ACHN (cell line): ENCODE measurements at places on chromosomes 12 and 14.

DNA sequence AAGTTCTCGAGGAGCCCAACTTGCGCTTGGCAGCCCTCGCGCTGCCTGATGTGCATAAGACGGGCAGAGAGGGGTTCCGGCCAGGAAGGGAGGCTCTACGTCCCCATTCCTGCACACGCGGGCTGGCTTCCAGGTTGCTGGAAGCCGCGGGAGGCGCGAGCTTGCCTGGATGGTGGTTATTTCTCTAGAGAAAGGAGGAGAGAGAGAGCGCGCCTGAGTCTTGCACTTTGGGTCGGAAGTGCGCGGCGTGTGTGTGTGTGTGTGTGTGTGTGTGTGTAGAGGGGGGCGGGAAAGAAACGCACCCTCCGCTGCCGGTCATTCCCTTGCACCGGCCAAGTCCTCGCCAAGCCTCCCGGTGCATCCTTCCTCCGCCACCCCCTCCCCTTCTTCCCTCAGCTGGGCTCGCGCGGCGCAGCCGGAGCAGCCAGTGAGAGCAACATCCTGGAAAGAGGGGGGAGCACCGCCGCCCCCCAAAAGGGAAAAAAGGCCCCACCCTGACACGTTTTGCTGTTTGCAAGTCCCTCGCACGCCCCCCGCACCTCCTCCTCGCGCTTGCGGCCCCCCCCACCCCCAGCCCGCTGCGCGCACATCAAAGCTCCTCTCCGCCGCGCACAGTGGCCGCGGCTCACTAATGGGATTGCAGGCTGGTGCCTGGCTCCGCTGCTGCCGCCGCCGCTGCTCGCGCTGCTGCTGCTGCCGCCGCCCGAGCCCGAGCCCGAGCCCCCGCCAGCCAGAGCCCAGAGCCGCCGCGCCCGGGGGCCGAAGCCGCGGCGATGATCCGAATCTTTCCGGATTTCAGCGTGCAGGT lies 4.4 kb upstream of the NPAS3 start:
- DNase-seq: no peak

DNA sequence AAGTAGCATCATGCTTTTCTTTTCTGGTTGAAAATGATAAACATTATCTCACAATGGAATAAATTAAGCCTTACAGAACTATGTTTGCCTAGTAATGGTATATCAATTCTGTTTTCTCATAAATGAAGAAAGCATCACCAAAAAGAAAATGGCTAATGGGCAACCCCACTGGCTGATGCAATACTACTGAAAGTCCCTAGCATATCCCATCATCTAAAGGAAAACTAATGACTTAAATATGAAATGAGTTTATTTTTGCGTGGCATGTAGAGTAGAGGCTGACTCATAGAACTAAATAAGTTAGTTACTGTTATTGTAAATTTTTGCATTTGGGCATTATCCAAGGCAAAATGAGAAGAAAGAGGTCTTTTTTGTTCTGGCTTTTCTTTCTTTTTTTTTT lies 1156.3 kb upstream of the SEL1L start:
- DNase-seq: no peak

DNA sequence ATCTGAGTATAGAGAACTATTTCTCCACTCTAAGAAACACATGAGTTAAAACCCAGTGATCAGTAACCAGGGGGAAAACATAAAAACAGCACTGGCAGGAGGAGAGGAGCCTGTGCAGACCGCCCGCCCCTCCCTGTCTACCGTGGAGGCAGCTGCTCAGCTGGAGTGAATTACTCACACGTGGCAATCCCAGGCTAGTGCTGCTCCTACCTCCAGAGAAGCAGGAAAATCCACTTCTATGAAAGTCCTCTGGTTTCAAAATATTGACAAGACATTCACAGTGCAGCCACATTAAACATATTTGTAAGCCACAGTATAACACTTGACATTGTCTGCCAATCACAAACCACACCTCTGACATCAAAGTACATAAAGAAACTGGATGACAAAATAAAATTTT lies 16.7 kb downstream of the TMEM132D start:
- DNase-seq: no peak

DNA sequence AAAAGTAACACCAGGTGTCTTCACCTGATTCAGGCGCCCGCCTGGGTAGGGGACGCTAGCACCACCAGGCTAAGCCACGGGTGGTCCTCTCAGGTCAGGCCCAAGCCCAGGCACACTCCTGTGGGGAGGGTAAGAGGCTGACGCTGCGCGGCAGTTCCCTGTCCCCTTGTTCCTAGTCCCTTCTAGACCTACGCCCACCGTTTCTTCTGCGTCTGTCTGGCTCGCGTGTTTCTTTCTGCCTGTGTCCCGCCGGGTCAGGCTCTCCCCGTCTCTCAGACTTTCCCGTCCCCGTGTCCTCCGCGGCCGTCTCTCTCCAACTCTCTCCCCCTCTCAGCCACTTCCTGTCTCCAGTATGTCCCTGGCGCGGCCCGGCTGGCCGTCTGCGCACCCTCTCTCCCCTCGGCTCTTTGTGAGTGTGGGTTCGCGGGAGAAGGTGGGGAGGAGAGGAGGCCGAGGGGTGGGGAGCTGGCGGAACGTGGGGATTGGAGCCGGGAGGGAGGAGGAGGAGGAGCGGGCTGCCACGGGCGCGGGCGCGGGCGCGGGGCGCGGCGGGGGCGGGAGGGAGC lies 3.1 kb upstream of the TNS2 start:
- no peak for DNase-seq

DNA sequence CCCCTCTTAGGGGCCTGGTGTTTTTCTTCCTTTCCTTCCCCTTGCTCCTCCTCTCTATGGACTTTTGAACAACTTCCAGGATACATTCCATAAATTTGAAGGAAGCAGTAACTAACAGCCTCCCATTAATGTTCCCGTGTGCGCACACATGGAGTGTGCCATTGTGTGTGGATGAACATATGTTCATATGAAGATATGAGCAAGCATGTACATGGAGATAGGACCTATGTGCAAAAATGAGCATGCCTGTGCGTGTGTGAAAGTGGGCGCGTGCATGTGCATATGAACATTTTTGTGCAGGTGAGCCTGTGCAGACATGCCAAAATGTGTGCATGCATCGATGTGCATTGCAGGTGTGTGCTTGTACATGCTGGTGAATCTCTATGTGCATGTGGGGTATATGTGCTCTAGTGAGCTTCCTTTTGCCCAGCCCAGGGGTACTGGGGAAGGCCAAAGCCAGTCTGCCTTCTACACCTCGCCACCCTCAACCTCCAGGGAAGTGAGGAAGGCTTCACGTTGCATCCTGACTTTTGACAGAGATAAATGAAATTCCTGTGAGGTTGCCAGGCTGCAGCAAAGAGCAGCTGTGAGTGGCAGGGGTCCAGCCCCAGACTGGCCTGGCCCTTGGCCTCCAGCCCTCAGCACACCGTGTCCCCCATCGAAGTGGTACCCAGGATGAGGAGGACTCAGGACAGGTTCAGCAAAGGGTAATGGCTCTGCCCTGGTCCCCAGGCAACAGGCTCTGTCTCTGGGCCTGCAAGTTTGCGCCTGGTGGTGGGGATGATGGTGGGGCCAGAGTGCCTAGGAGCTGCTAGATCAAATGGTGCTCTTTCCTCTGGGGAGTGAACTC lies 21.1 kb upstream of the PGF start:
- no peak for DNase-seq

DNA sequence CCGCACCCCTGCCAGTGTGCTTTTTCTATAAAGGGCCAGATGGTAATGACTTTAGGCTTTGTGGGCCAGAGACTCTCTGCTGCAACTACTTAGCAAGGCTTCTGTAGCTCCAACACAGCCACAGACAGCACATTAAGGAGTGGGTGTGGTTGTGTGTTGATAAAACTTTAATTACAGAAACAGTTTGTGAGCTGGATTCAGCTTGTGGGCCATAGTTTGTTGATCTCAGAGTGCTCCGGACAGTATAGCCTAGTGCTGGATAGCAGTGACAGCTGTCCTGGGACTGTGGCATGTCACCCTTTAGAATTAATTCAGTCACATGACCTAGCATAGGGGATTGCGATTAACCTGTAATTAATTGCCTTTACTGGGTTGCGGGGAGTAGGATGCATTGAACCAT lies 109.7 kb downstream of the ZNF664 start:
- no peak for DNase-seq

- no peak for DNase-seq
Observed at GRCh38 chr14:56322531-56322930, 204.3 kb downstream of the PELI2 start.

- DNase-seq: no peak
Observed at GRCh38 chr14:97382616-97383226, 585.5 kb downstream of the VRK1 start.

DNA sequence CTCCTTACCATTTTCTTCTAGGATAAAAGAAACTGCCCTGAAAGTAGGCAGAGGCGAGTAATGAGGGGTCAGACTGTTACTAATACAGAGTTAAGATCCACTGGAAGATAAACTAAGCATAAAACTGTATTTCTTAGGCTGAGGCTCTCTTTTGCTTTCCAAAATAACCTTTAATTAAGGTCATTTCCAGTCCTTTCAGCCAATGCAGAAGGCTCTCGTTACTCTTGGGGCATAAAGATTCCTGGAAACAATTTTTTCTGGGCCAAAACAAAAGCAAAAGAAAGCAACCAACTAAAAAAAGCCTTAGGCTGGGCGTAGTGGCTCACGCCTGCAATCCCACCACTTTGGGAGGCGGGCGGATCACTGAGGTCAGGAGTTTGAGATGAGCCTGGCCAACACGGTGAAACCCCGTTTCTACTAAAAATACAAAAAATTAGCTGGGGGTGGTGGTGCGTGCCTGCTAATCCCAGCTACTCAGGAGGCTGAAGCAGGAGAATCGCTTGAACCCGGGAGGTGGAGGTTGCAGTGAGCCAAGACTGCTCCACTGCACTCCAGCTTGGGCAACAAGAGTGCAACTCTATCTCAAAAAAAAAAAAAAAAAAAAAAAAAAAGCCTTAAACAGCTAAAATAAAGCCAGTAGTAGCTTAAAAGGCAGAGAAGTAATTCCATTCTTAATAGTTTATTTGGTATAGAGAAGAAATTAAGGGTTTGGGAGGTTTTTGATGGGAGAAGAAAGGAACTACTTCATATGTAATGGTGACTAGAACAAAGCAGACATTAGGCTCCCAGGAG lies 68.9 kb upstream of the STAC3 start:
- DNase-seq: no peak
